Transverse colon (tissue), 4 donors: ENCODE measurements at places on chromosomes 12 and 14.

GRCh38 chr12:107684990-107685359 lies 624 bp upstream of the PWP1 start:
- no peaks in the 10 kb centered on the region for H3K36me3 ChIP-seq
- H3K27me3 ChIP-seq, result no peaks in the 10 kb centered on the region
- H3K27ac ChIP-seq, result peak overlapping the region; percentile 91
- peak; percentile 21 for DNase-seq
- peak overlapping the region; percentile 83 for H3K4me3 ChIP-seq
- peaks cover 18% of the 10 kb centered on the region for H3K4me1 ChIP-seq

GRCh38 chr14:102066041-102066451 lies 20.8 kb downstream of the HSP90AA1 start:
- no peaks in the 10 kb centered on the region for H3K27me3 ChIP-seq
- DNase-seq, result no peak
- no peak overlapping the region for H3K4me3 ChIP-seq
- H3K4me1 ChIP-seq, result peaks cover 9% of the 10 kb centered on the region
- H3K27ac ChIP-seq, result no peak overlapping the region

DNA sequence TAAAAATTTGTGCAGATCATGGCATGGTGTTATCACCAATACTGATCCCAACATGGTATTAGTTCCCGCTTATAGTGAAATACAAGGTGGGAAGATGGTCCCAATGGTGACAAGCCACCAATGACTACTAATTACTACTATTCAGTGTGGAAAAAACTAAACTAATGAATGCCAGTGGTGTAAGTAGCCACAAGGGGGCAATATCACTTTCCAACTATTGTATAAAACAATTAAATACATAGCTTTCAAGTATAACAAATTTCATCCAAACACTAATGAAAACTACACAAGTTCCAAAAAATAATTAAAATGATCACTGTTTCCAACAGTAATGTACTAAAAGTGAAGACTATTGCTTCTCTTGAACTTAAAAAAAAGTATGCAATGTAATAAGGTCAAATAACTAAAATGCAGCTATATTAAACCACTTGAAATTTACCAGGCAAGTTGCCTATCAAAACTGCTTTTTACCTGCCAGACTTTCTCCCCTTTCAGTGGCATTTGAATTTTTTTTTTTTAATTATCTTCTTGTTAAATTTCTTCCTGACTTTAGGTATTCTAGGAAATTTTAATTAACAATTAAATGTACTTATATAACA lies 58.0 kb downstream of the PAPLN start:
- H3K4me1 ChIP-seq, result peaks cover 38% of the 10 kb centered on the region
- no peak for DNase-seq
- peak overlapping the region; percentile 70 for H3K27ac ChIP-seq
- no peaks in the 10 kb centered on the region for H3K27me3 ChIP-seq

DNA sequence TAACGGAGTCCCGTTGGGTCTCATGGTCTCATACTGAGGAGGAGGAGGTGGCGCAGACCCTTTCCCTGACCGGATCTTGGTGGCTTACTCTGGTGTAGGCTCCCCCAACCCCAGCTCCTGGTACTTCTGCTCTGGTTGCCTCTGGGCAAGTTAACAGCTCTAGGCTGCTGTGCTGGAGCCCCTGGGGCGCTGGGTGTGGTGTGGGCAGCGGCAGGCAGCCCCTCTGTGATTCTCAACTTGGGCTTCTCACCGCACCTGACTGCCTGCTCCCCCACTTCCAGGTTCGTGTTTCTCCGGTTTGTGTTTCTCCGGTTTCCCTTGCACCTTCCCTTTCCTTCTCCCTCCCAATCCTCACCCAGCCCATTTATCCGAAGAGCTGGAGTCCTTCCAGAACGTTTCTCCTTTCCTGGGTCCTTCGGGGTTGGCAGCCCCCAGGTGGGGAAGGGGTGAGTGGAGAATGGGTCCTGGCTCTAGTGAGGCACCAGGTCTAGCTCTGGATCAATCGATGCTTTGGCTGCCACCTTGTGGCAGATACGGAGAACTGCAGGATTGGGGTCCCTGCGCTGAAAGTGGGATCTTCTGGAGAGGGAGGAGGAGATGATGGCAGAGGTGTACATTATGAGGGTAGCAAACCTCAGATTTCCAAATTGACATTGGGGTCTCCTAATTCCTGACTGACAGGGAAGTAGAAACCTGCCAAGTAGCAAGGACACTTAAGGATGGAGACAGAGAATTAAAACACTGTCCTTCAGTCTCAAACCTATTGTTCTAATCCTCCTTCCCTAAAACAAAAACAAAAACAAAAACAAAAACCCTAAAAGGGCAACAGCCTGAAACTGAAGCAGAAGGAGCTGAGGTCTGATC lies 8.3 kb downstream of the CISTR start:
- H3K36me3 ChIP-seq, result no peaks in the 10 kb centered on the region
- H3K27me3 ChIP-seq, result peaks cover 92% of the 10 kb centered on the region
- no peak overlapping the region for H3K27ac ChIP-seq

- H3K4me1 ChIP-seq, result no peaks in the 10 kb centered on the region
- H3K27ac ChIP-seq, result no peak overlapping the region
- no peaks in the 10 kb centered on the region for H3K36me3 ChIP-seq
- DNase-seq, result no peak
These were observed 116.4 kb downstream of the SLC2A13 start for GRCh38 chr12:39989501-39989900.
